ENCODE measurements at places on chromosomes 2 and 18.

GRCh38 chr2:108936866-108937265 lies 52.2 kb downstream of the EDAR start:
- DNase-seq, result no peak

DNA sequence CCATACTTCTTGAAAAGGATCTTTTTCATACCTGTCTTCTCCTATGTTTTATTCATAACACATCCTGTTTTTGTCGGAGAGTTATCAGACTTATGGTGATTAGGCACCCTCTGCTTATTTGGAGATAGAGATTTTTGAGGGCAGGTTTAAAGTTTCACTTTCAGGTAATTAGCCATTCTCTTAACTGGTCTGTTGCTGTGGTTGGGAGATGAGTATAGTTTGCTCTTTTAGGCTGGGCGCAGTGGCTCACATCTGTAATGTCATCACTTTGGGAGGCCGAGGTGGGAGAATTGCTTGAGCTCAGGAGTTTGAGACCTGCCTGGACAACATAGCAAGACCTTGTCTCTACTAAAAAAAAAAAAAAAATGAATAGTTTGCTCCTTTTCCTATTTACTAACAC lies 25.3 kb downstream of the SFTPB start:
- no peak for DNase-seq

GRCh38 chr2:86021396-86022378 lies 84.0 kb downstream of the POLR1A start:
- no peak for DNase-seq

GRCh38 chr2:171056307-171056706 lies 104.4 kb downstream of the TLK1 start:
- no peak for DNase-seq

DNA sequence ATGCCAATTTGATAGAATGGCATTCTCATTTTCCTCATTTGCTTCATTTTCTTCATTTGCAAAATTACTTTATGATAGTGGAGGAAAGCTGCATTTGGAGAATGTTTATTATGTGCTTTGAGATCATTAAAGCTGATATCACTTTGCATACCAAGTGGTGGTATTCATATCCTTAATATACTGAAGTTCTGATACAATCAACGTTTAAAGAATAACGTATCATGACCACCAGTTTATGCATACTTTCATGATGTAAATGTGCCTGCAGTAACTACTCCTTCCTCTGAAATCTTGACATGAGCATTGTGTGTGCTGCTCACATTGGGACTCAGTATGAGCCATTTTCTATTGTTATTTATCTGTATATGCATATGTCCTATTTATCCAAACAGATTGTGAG lies 302.1 kb downstream of the ARHGAP15 start:
- DNase-seq, result no peak

GRCh38 chr2:203605302-203605701 lies 70.2 kb upstream of the RAPH1 start:
- no peak for DNase-seq

DNA sequence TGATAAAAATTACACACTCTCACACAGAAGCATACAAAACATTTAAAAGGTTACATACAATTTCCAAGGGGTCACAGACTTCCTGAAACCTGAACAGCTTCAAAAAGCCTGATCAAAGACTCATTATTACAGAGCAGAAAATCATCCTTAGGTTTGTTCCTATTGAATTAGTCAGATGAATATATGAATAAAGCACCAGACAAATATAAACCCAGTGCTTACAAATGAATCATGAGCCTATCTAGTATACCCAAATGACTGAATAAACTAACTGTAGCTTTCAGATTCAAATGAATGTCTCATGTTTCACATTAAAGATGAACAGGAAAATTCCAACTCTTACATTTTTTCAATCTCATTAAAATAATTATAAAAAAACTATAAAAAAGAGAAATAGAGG lies 550.3 kb downstream of the SUCLG1 start:
- no peak for DNase-seq

GRCh38 chr2:120656273-120656950 lies 79.3 kb upstream of the GLI2 start:
- DNase-seq, result no peak

GRCh38 chr18:33914399-33914798 lies 310.3 kb downstream of the NOL4 start:
- DNase-seq, result no peak

All from stimulated activated CD8-positive, alpha-beta memory T cell treated with anti-CD3 and anti-CD28 coated beads, Interleukin-15, amount 100 ng/mL, for 1 hour (primary cell).